Liver (tissue), 10 donors: ENCODE measurements at places on chromosomes 5 and 9. TPM values are rescaled to one million over a fixed set of nuclear protein-coding genes. Genes with fewer than 3 reads are reported as not detected.
A peak's percentile ranks its signal among the peaks of the same experiment; 100 is the strongest.

DNA sequence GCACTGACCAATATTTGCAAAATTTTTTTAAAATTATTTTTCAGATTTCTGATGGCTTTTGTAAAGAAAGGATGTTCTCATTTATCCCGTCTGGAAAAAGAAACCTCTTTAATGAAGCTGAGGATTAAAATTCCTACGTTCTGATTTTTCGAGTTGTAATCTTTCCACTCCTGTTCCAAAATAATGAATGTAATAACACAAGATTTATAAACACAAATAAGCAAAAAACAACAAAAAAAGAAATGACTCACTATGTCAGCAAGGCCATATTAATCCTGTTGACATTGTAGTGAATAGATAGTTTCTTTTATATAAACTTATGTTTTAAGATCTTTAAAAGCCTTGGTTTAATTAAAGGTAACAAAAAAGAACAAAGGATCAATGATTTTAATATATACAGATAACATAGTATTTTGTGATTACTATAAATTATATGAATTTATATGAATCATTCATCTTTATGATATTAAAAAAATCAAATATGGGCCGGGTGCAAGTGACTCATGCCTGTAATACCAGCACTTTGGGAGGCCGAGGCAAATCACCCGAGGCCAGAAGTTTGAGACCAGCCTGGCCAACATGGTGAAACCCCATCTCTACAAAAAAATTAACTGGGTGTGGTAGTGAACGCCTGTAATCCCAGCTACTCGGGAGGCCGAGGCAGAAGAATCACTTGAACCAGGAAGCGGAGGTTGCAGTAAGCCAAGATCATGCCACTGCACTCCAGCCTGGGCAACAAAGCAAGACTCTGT lies 336.6 kb upstream of the DAB2 start:
- H3K27me3 ChIP-seq = no peaks in the 10 kb centered on the region
- H3K4me3 ChIP-seq = no peak overlapping the region
- H3K27ac ChIP-seq = no peak overlapping the region
- DNase-seq = no peak
- no peaks in the 10 kb centered on the region for H3K4me1 ChIP-seq

DNA sequence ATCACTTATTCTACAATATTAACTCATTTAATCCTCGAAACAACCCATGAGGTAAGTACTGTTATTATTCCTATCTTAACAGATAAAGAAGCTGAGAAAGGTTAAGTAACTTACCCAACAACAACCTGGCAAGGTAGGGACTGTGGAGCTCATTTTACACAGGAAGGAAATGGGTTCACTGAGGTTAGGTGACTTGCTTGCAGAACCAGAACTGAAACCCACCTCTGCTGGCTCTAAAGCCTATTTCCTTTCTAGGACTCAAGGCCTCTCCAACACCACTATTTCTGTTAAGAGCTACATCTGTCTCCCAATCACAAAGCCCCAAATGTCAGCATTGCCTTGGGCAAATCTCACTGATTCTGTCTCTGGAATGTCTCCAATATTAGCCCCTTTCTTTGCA lies 38.9 kb upstream of the IFNK start:
- H3K36me3 ChIP-seq = no peaks in the 10 kb centered on the region
- H3K27me3 ChIP-seq = no peaks in the 10 kb centered on the region
- H3K4me3 ChIP-seq = no peak overlapping the region
- DNase-seq = no peak

DNA sequence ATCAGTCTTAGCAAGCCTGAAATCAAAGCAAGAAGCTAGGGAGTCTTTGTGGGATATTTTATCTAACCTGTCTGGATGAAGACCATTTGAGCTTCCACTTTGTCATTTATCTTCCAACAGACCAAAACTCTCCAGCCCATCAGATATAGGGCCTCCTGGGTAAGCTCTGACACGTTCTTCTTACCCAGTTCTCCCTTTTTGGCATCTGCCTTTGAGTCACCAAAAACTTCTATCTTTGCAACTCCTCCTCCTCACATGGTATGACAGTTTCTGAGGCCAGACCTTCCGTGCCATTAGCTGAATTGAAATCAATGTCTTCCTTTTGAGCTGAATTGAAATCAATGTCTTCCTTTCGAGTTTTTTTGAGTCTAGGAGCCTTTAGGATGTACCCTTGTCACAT lies 156.6 kb upstream of the SPRY4 start:
- H3K4me3 ChIP-seq = no peak overlapping the region
- H3K27me3 ChIP-seq = no peaks in the 10 kb centered on the region
- no peaks in the 10 kb centered on the region for H3K36me3 ChIP-seq

DNA sequence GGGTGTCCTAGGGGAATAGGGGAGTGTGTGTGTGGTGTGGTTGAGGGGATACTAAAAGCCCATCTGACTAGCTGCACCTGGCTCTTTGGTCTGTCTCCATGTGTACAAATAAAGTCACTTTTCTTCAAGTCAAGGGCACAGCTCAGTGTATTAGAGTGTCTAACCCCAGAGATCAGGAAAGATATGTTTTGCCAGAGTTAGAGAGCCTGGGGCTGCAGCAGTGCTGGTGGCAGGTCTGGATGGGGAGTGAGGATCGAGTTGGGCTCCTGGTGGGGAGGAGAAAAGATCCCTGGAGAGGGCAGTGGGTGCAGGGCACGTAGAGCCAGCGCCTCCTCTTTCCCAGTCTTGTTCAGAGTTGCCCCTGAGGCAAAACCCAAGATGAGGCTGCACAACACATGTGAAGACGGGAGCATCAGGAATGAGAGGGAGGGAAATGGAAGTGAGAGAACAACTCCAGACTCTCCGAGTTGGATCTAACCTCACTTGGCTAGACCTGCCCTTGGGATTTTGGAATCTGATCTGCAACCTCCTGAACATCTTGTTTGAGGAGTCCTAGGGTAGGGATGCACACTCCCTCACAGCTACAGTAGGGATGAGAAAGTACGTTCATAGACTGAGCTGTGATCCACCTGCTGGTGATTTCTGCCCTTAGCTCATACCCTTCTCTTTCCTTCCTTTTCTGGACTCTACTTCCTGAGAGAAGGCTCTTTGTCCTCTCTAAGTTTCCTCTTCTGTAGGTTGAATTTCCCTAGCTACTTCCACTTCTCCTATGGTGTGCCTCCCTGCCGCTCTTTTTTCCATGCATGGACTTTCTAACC lies 309.9 kb downstream of the ZSWIM6 start:
- no peaks in the 10 kb centered on the region for H3K27me3 ChIP-seq
- no peak overlapping the region for H3K4me3 ChIP-seq
- H3K4me1 ChIP-seq = peaks cover 2% of the 10 kb centered on the region
- H3K27ac ChIP-seq = no peak overlapping the region

The VCAN gene
- total RNA-seq = 15.6 TPM

The CD14 gene
- 297 TPM for total RNA-seq

GRCh38 chr5:181260720-181261319 lies at the start of gene TRIM52:
TSS of gene TRIM52 (minus strand) at chr5:181261143. CDS start at chr5:181260813, 330 bp downstream.
- H3K27me3 ChIP-seq = no peaks in the 10 kb centered on the region
- H3K4me3 ChIP-seq = peak within 1 kb of the TSS; percentile 92
- H3K27ac ChIP-seq = peak within 1 kb of the TSS; percentile 92
- peak; percentile 92 for DNase-seq
- H3K4me1 ChIP-seq = peaks cover 26% of the 10 kb centered on the region

The CEMIP2 gene
- total RNA-seq = 57.2 TPM

GRCh38 chr5:36593867-36594266 lies 12.5 kb upstream of the SLC1A3 start:
- no peaks in the 10 kb centered on the region for H3K36me3 ChIP-seq
- H3K27me3 ChIP-seq = no peaks in the 10 kb centered on the region
- H3K4me1 ChIP-seq = no peaks in the 10 kb centered on the region
- no peak overlapping the region for H3K4me3 ChIP-seq
- no peak for DNase-seq
